ENCODE measurements at places on chromosomes 1 and 21.

GRCh38 chr1:212981025-212981495, 30.7 kb downstream of the VASH2 start:
- DNase-seq: peak; percentile 58
- H3K4me1 ChIP-seq: no peaks in the 10 kb centered on the region
- H3K27me3 ChIP-seq: no peaks in the 10 kb centered on the region
- H3K4me3 ChIP-seq: no peak overlapping the region
- peaks cover 5% of the 10 kb centered on the region for H3K36me3 ChIP-seq

DNA sequence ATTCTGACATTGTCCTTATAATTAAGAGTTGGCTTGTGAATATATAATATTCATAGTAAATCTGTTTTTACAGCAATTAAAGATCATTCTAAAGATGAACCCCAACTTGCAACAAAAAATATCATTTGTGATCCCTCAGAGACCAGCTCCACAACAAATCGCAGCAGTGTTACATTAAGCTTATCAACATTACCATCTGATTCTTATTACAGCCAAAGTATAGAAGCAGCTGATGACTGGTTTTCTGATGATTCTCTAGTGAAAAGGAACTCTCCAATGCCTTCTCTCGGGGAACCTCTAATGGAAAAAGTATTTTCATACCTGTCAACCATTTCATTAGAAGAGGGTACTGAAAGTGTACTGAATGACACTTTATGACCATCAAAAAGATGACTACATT, 45.4 kb downstream of the C1orf185 start:
- no peak overlapping the region for H3K27ac ChIP-seq
- H3K4me1 ChIP-seq: no peaks in the 10 kb centered on the region
- H3K4me3 ChIP-seq: no peak overlapping the region
- H3K27me3 ChIP-seq: no peaks in the 10 kb centered on the region

GRCh38 chr1:114671011-114671938, 1.4 kb upstream of the DENND2C start:
- no peak overlapping the region for H3K27ac ChIP-seq
- H3K36me3 ChIP-seq: no peaks in the 10 kb centered on the region
- H3K4me3 ChIP-seq: no peak overlapping the region
- H3K27me3 ChIP-seq: peaks cover 47% of the 10 kb centered on the region

GRCh38 chr1:46041974-46042373, 90.5 kb downstream of the PIK3R3 start:
- DNase-seq: no peak
- H3K36me3 ChIP-seq: peaks cover 33% of the 10 kb centered on the region
- H3K27ac ChIP-seq: no peak overlapping the region
- peaks cover 20% of the 10 kb centered on the region for H3K27me3 ChIP-seq

GRCh38 chr1:35210321-35211119, 17.6 kb upstream of the SFPQ start:
- H3K4me3 ChIP-seq: no peak overlapping the region
- no peaks in the 10 kb centered on the region for H3K36me3 ChIP-seq
- no peaks in the 10 kb centered on the region for H3K4me1 ChIP-seq
- H3K27me3 ChIP-seq: no peaks in the 10 kb centered on the region
- no peak overlapping the region for H3K27ac ChIP-seq

GRCh38 chr21:26025536-26026512, 144.7 kb downstream of the APP start:
- H3K27me3 ChIP-seq: no peaks in the 10 kb centered on the region
- no peak overlapping the region for H3K4me3 ChIP-seq
- peaks cover 59% of the 10 kb centered on the region for H3K36me3 ChIP-seq

DNA sequence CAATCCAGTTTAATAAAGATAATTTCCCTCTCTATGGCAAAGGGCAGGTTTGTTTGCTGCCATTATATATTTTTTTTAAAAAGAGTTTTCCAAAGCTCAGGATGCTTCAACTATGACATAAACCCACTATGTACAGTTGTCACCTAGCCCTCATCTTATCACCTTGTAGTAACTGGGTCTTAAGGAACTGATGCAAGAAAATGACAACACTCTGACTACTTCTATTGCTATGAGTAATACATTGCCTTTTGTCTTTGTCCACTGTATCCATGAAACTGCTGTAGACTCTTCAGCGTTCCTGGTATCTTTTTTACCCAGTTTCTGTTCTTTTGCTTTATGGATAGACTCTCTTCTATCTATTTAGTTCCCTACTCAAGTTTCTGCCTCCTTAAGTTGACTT, 586.5 kb downstream of the NEGR1 start:
- peak overlapping the region; percentile 42 for H3K4me3 ChIP-seq
- no peaks in the 10 kb centered on the region for H3K36me3 ChIP-seq
- no peaks in the 10 kb centered on the region for H3K27me3 ChIP-seq
- no peak for DNase-seq

DNA sequence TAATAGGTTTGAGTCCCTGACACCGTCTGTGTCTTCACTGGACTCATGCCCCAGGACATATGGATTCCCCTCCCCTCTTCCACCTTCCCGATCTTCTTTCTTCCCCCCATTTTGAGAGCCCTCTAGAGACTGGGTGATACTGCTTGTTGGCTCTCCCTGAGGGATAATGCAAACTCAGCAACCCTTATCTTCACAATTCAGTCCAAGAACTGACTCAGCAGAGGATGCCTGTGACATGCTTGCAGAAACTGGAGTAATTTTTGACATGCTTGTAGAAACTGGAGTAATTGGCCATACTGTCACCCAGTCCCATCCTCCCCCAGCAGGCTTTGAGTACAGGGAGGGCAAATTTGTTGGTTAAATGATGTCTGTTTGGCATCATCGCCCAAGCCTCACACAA, 127.6 kb upstream of the CTTNBP2NL start:
- H3K27ac ChIP-seq: no peak overlapping the region
- DNase-seq: no peak
- H3K4me3 ChIP-seq: no peak overlapping the region
- peaks cover 41% of the 10 kb centered on the region for H3K27me3 ChIP-seq

DNA sequence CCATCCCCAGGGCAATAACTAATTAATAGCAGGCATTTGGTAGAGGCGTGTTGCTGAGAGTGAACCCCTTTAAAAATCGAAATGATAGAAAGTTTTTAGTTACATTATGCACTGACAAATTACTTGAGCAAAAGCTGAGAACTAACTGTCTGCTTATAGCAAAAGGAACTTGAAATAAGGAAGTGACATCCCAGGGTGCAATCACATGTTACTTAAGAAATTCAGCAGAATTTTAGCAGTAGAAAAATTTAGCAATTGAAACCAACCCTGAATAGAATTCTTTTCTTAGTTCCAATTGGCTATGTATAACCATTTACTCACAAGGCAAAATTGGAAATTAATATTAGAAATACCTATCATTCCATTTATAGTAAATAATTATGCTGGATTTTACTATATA, 139.5 kb upstream of the SAMSN1 start:
- H3K36me3 ChIP-seq: no peaks in the 10 kb centered on the region
- H3K4me3 ChIP-seq: no peak overlapping the region
- no peaks in the 10 kb centered on the region for H3K4me1 ChIP-seq
- DNase-seq: no peak
- H3K27ac ChIP-seq: no peak overlapping the region
- no peaks in the 10 kb centered on the region for H3K27me3 ChIP-seq

GRCh38 chr21:32403201-32403777, 9.2 kb upstream of the EVA1C start:
- peaks cover 23% of the 10 kb centered on the region for H3K27me3 ChIP-seq
- H3K27ac ChIP-seq: no peak overlapping the region
- peak; percentile 84 for DNase-seq

GRCh38 chr1:40313329-40313957, 3.6 kb downstream of the COL9A2 start:
- H3K27ac ChIP-seq: no peak overlapping the region
- peaks cover 10% of the 10 kb centered on the region for H3K4me1 ChIP-seq
- DNase-seq: no peak
- H3K4me3 ChIP-seq: no peak overlapping the region

GRCh38 chr21:37700641-37701202, 215.5 kb downstream of the KCNJ6 start:
- no peak overlapping the region for H3K4me3 ChIP-seq
- H3K27ac ChIP-seq: no peak overlapping the region
- H3K4me1 ChIP-seq: no peaks in the 10 kb centered on the region
- no peaks in the 10 kb centered on the region for H3K36me3 ChIP-seq
- H3K27me3 ChIP-seq: no peaks in the 10 kb centered on the region
- DNase-seq: peak; percentile 75

GRCh38 chr1:167578939-167579521, 25.5 kb upstream of the CREG1 start:
- no peaks in the 10 kb centered on the region for H3K4me1 ChIP-seq
- H3K36me3 ChIP-seq: no peaks in the 10 kb centered on the region
- no peaks in the 10 kb centered on the region for H3K27me3 ChIP-seq
- no peak for DNase-seq

- DNase-seq: peak; percentile 49
- H3K4me1 ChIP-seq: no peaks in the 10 kb centered on the region
- H3K36me3 ChIP-seq: no peaks in the 10 kb centered on the region
- H3K27me3 ChIP-seq: no peaks in the 10 kb centered on the region
- no peak overlapping the region for H3K27ac ChIP-seq
Observed at GRCh38 chr1:70727886-70728489, 316.9 kb downstream of the CTH start.

- H3K27me3 ChIP-seq: no peaks in the 10 kb centered on the region
- H3K27ac ChIP-seq: no peak overlapping the region
- no peak overlapping the region for H3K4me3 ChIP-seq
- H3K4me1 ChIP-seq: no peaks in the 10 kb centered on the region
Observed at GRCh38 chr21:45168522-45168921, 94.1 kb downstream of the ADARB1 start.

DNA sequence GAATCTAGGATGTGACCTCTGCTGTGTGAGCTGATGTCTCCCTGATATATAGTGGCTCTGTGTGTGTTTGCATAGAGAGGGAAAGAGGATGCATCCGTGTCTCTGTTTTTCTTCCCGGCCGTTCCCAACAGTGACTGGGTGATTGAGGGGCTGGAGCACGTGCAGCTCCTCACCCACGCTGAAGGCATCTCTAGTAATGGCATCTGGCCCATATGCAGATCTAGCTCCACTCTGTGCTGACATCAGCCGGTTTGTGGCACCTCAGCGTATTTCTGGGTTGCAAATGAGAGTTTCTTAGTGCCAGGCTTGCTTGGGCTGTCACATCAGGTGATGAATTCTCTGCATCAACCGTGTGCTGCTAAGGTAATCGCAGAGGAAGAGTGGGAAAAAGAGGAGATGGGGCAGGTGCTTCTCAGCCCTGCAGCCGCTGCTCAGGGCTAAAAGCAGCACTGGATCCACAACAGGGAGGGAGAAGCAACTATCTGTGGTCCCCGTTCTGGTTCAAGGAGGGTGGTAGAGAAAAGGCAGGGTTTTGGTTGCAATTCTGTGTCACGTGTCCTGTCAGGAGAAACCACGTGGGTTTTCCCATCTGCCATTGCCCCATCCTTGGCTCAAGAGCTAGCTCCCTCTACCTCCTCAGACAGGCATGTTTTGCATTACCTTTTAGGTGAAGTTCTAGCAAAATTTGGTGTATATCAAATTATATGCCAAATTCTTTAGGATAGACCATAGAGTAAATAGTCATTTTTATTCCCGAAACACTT, 282.9 kb downstream of the PBX1 start:
- DNase-seq: no peak
- H3K27ac ChIP-seq: no peak overlapping the region
- H3K4me3 ChIP-seq: no peak overlapping the region
- H3K27me3 ChIP-seq: no peaks in the 10 kb centered on the region
- no peaks in the 10 kb centered on the region for H3K36me3 ChIP-seq

GRCh38 chr1:84851839-84852238, 41.2 kb downstream of the LPAR3 start:
- no peak overlapping the region for H3K4me3 ChIP-seq
- H3K4me1 ChIP-seq: no peaks in the 10 kb centered on the region
- H3K27me3 ChIP-seq: no peaks in the 10 kb centered on the region
- no peaks in the 10 kb centered on the region for H3K36me3 ChIP-seq

DNA sequence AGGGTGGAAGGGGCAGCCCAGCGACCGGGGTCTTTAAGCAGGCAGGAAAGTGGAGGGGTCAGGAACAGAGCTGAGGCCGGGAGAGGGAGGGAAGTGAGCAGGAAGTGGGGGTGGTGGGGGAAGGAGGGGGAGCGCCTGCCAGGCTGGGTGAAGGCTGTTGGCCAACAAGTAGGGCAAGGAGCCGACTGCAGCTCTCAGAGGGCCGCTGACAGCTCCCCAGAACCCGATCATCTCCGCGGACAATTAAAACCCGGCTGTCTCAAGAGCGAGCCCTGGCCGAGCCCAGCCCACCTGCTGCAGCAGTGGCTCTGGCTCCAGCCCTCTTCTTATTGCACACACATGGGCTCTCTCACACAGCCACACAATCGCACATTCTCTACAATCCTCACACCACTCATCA, 51.6 kb downstream of the GRIK3 start:
- no peaks in the 10 kb centered on the region for H3K27me3 ChIP-seq
- no peak for DNase-seq
- H3K27ac ChIP-seq: no peak overlapping the region
- H3K4me1 ChIP-seq: no peaks in the 10 kb centered on the region

- no peak for DNase-seq
- H3K27ac ChIP-seq: peak overlapping the region; percentile 63
- no peak overlapping the region for H3K4me3 ChIP-seq
- H3K27me3 ChIP-seq: no peaks in the 10 kb centered on the region
Observed at GRCh38 chr1:1314678-1315335, 6.4 kb downstream of the PUSL1 start.

DNA sequence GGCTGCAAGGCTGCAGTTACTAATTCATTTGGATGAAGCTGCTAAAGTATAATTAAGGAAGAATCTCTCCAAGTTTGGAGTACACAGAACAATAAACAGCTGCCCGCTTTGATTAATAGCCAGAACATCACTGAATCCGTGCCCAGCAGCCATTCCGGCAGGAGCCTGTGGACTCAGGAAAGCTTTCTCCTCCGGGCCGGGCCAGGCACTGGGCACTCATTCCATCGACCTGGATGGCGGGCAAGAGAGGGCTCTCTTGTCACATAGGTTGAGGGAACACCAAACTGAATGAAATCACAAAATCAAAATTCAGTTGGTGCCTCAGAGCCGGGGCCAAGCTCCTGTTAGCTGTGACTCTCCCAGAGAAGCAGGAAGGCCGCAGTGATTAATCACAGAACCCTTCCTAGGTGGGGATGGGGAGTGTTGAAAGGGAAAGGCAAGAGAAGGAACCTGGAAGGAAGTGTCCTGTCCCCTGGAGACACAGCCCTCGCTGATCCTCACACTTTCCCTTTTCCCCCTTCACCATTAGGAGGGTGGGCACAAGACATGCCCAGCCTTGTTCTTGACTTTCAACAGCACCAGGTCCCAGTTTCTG, 306.7 kb downstream of the NPHP4 start:
- peaks cover 10% of the 10 kb centered on the region for H3K4me1 ChIP-seq
- DNase-seq: no peak
- H3K27me3 ChIP-seq: no peaks in the 10 kb centered on the region
- H3K36me3 ChIP-seq: no peaks in the 10 kb centered on the region
- no peak overlapping the region for H3K4me3 ChIP-seq

DNA sequence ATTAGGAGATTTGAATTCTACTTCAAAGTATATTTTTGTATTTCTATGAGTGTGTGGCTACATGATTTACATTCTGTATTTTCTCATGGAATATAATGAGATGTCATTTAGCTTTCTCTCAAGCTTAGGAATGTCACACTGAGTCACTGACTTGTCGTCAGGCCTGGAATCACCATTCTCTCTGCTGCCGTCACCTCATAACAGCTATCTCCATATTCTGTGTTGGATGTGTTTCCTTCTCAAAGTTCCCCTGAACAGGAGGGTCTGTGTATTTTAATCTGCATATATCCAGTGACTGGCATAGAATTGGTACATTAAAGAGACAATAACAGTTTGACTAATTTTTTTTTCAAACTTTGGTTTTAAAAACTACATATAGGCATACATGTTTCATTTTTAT, 35.9 kb downstream of the LYPLAL1 start:
- no peaks in the 10 kb centered on the region for H3K27me3 ChIP-seq
- no peaks in the 10 kb centered on the region for H3K4me1 ChIP-seq
- no peak for DNase-seq
- H3K27ac ChIP-seq: no peak overlapping the region

All from endodermal cell (in vitro differentiated cells).